Stimulated activated CD8-positive, alpha-beta memory T cell treated with anti-CD3 and anti-CD28 coated beads, Interleukin-15, amount 100 ng/mL, for 24 hours (primary cell): ENCODE measurements at places on chromosomes 7 and 10.

GRCh38 chr10:101779544-101780186, 3.6 kb downstream of the NPM3 start:
- DNase-seq: peak; percentile 78

DNA sequence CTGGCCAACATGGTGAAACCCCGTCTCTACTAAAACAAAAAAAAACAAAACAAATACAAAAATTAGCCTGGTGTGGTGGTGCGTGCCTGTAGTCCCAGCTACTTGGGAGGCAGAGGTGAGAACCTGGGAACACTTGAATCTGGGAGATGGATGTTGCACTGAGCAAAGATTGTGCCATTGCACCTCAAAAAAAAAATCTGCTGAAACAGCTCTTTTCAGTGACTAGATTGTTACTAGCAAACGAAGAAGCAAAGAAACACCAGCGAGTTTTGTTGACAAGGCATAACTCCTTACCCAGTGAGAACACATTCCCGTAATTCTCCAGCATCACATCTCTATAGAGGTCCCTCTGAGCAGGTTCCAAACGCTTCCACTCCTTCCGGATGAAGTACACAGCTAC, 6.7 kb downstream of the ZNF3 start:
- DNase-seq: no peak

GRCh38 chr7:157521061-157521731, 184.4 kb downstream of the DNAJB6 start:
- no peak for DNase-seq

- no peak for DNase-seq
Measured at GRCh38 chr7:107394276-107394675, 75.6 kb upstream of the GPR22 start.

DNA sequence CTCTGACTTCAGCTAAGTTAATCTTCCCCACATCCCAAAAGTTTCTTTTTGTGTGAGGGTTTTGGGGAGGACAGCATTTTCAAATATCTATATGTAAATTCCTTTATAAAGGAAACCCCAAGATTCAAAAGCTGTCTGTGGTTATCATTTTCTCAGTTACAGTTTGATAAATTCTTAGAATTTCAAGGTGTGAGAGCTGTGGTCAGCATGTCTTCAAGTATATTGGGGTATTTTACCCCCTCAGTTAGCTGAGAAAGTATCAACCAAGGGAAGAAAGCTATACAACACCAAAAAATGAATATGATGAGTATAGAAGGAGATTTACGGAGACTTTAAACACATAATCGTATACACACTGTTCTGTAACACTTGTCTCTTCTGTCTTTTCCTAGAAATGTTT, 109.2 kb downstream of the SND1 start:
- no peak for DNase-seq

DNA sequence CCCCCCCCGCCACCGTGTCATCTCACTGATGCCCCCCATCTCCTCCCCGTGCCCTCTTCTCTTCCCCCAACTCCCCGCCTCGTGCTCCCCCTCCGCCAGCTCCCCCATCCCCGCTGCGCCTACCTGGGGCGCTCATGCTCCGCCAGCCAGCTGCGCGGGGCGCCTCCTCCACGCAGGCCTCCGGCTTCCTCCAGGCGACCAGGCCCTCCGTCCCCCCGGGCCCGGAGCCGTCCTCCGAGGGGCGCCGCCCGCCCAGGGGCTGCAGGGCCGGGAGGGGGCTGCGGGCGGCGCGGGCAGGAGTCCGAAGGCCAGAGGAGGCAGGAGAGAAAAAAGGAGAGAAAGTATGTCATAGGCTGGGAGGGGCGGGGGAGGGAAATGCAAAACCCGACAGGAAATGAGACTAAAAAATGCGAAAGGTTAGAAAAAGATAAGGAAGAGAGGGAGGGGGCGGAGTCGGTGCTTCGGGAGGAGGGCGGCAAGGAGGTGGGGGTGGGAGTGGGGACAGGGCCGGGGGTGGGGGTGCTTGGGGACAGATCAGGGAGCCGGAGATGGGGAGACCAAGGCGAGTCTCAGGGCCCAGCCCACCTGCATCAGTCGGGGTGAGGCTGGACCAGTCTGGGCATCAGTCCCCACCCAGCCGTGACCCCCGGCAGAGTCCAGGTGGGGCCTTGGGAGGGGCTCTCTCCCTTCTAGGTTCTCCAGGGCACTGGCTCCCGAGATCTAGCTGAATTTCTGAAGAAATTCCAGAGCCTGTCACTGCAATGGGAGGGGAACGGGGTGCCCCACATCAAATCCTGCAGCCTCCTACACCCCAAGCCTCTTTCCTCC, at the start of gene CARD11:
CARD11 (minus strand) TSS at position 324 of the 828 bp plus-strand sequence. CDS start 85,361 bp downstream, outside the sequence.
- DNase-seq: no peak

DNA sequence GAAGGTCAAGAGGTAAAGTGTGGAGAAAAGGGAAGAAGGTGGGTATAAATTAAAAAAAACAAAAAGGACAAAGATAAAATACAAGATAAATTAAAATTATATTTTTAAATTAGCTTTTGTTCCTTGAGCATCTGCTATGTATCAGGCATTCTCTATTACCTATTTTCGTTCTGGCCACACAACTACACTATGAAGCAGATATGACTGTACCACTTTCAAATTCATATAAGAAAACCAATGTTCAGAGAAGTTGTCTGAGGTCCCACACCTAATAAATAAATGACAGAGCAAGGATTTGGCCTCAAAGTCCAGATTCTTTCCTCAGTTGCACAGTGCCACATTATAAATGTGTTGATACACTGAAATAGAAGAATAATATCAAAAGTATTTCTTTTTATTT, 103.8 kb upstream of the PCDH15 start:
- no peak for DNase-seq

DNA sequence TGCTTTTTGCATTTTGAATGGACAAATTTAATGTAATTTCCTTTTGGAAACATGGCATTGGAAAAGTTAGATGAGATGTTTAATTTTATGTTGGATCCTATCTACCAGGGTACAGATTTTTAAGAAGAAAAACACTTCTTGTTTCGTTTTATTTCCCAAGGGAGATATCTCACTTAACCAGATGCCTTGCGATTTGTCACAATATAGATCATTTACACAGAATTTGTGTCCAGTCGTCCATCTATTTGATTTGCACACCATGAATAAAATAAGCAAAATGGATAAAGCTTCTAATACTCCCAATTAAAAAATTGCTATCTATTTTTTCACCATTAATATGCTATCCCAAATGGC, 25.7 kb downstream of the HDAC9 start:
- DNase-seq: no peak

DNA sequence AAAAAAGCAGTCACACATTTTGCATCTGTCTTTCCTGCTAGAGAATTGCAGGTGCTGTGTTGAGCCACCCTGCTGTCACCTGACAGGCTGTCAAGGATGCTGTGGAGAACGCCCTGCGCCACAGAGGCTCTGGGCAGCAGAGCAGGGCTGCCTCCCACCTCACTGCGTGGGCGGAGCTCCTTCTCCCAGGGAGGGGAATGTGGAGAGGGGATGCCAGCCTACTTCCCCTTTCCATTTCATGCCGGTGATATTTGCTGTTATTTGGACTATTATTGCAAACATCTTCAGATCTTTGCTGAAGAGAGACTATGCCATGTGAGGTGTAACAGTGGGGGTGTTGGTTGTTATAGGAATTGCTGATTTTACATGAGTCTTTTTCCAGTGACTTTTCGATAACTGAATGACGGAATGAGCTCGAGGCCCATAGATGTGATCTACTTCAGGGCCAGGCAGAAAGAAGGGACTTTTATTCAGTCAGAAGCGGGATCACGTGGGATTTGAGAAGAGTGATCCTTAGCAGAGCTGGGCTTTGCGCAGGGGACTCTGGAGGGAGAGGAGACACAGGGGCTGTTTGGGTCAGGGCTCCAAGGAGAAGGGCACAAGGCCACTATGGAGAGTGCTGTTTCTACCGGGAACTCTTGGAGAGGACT, 13.6 kb upstream of the PRKAG2 start:
- no peak for DNase-seq

GRCh38 chr10:11573497-11573896, 38.0 kb downstream of the USP6NL start:
- no peak for DNase-seq

- DNase-seq: no peak
Measured at GRCh38 chr7:37944737-37945054, 24.3 kb downstream of the EPDR1 start.
